Lower lobe of right lung (tissue), 2 donors: ENCODE measurements at places on chromosomes 11 and 22. TPM values are rescaled to one million over a fixed set of nuclear protein-coding genes. Genes with fewer than 3 reads are reported as not detected.

DNA sequence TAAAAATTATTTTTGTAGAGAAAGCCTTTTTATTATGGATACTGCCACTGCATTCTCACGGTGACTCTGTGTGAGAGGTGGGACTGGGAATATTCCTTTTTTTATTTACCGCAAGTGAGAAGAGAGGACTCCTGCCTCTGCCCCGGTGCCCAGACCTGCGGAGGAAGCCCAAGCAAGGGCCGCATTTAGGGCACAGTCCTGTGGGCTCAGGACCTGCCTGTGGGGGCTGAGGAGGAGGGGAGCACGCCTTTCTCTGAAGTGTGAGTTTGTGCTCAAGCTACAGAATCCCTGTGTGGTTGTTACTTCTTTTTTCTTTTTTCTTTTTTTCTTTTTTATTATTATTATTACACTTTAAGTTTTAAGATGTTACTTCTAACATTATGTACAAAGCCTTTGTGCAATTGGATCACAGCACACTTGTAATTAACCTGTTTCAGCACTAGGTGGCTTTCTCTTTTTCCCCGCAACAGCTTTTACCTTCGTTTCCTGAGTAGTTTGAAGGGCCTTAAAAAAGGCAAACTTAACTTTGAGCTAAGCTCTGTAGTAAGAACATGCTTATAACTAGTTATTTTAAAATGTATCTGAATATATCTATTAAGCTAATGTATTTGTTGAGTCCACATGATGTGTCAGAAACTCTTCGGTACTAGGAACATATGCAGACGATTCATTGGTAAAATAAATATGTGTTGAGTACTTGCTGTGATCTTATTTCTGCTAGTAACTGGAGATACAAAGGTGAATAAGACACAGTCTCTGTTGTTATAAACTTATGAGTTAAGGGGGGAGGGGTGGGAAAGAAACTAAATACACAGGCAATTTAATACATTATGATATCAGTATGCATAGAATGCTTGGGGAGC is 18.3 kb downstream of the AMOTL1 start:
- H3K27me3 ChIP-seq: no peaks in the 10 kb centered on the region
- H3K36me3 ChIP-seq: no peaks in the 10 kb centered on the region
- peaks cover 80% of the 10 kb centered on the region for H3K4me1 ChIP-seq
- DNase-seq: no peak
- no peak overlapping the region for H3K4me3 ChIP-seq
- no peak overlapping the region for H3K27ac ChIP-seq

GRCh38 chr11:30292545-30292944 is 30.4 kb upstream of the ARL14EP start:
- DNase-seq: no peak
- no peaks in the 10 kb centered on the region for H3K4me1 ChIP-seq
- H3K36me3 ChIP-seq: no peaks in the 10 kb centered on the region
- H3K27ac ChIP-seq: no peak overlapping the region
- no peaks in the 10 kb centered on the region for H3K27me3 ChIP-seq

SLC22A12 gene
- total RNA-seq: not detected

CNGA4 gene
- 3.8 TPM for total RNA-seq

LBHD1 gene
- 11.1 TPM for total RNA-seq

GRCh38 chr11:9619004-9619403 is 44.9 kb upstream of the SWAP70 start:
- H3K4me3 ChIP-seq: no peak overlapping the region
- DNase-seq: no peak
- H3K27me3 ChIP-seq: no peaks in the 10 kb centered on the region
- peaks cover 12% of the 10 kb centered on the region for H3K4me1 ChIP-seq
- H3K36me3 ChIP-seq: no peaks in the 10 kb centered on the region
